ENCODE measurements at places on chromosomes 11 and 22.
A peak's percentile ranks its signal among the peaks of the same experiment; 100 is the strongest.

GRCh38 chr11:124460459-124460858 lies 15.0 kb upstream of the OR8B8 start:
- no peak for DNase-seq

- no peak for DNase-seq
Measured at GRCh38 chr11:73334384-73335203, 26.5 kb downstream of the ARHGEF17 start.

GRCh38 chr11:104570078-104570701 lies 328.1 kb downstream of the CASP12 start:
- DNase-seq: no peak

- DNase-seq: no peak
Measured at GRCh38 chr22:41676134-41676533, 12.5 kb downstream of the SNU13 start.

DNA sequence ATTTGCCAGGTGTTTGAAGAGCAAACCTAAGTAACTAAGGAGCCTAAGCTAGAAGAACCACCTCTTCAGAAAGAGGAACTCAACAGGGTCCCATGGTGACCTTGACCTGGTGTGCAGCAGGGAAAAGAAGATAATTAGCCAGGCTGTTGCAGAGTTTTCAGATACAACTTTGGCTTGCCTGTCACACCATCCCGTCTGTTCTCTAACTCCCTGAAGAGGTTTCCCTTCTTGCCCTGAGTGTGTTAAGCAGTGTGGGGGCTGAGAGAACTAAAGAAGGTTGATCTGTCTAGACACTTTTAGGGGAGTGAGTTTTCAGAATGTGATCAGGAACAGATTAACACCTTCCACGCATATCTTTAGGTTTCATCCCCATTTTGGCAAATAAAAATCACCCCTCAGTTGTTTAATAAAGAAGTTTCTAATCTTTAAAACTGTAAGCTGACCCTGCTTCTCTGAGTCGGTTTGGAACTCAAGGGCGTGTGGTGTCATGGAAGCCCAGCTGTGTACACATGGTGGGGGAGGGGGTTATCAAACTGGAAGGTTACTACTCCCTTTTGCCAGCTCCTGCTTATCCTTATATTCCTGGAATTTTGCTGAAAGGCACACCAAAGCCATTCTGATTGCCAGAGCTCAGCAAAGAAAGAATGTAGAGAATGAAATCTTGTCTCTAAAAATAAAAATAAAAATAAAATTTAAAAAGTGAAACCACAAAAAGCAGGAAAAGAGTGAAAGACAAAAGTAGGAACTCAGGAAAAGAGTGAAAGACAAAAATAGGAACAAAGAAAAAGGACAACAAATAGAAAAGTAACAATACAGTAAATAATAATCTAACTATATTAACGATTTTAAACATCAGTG lies 70.2 kb downstream of the DBX1 start:
- DNase-seq: no peak

GRCh38 chr11:12845739-12846358 lies 163.3 kb upstream of the RASSF10 start:
- no peak for DNase-seq

DNA sequence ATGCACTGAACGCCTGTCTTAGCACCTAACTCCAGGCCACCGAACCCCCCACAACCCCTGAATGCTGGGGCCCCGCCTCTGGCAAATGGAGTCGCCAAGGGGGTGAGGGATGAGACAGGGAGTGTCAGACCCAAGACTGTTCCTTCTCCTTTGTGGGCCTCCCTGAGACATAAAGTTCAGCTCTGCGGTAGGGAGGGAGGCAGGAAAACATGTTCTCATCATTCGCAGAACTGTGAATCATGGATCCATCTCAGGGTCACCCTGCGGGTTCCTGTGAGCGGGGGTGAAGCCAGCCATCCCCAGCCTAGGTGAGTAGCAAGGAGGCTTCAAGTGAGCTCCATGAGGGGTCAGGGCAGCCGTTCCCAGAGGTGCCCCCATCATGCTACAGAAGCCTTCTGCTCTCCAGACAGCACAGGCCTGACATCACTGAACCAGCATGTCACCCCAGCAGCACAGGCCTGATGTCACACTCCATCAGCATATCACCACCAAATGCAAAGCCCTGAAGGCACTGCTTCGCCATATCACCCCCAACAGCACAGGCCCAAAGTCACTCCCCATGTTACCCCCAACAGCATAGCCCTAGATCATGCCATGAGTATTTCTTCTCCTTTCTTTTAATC lies 27.2 kb downstream of the TMPRSS6 start:
- no peak for DNase-seq

DNA sequence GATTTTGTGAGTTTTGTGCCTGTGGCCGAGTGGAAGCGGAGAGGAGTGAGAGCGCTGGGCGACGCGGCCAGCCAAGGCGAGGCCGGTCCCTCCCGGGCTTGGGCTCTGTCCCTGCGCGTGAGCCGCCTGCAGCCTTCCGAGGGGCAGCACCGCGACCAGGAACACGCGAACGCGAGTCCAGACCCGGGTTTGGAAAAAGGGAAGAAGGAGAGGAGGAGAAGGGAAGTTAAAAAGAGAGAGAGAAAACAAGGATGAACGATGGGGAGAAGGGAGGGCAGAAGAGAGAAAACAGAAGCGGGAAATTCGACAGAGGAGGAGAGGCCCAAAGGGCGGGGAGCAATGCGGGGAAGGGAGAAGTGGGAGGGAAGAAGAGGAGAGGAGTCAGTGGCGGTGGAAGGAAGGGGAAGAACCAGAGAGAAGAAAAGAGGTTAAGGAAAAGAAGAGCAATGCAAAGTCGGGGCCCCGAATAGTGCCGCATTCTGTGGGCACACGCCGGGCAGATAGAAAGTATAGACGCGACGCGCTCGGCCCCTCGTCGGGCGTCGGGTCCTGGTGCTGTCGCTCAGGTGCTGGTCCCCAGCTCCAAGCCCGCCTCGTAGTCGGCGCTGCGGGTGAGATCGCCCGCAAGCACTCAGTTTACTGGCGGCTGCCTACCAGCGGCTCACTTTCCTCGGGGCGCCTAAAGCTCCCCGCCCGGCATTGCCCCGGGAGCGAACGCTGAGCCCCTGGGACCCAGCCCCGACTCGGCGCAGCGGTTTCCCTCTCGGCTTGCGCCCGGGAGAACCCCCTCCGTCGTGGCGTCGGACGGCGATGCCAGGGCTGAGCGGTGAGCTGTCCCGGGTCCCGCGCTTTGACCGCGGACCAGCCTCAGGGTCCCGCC lies 2.8 kb upstream of the BARX2 start:
- DNase-seq: no peak

DNA sequence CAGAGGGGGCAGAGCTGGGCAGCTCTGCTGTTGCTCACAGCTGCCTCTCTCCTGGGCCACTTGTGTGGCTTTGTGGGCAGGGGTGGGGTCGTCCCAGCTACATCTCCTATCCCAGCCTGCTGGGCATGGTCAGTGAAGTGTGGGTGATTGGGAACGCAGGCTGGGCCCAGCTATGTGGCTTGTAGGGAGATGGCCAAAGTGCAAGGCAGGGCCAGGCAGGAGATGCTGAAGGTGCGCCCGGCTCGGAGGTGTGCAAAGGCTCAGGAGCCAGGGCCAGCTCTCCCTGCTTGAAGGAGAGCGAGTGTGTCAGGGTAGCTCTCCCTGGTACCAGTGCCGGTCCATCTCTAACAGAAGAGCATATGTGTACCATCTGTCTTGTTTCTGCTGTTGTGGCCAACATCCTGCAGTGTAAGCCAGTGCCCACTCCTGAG lies 8.4 kb upstream of the RANBP1 start:
- no peak for DNase-seq

GRCh38 chr22:44592824-44593148 lies 94.8 kb upstream of the RTL6 start:
- no peak for DNase-seq

GRCh38 chr11:76919887-76920746 lies 59.4 kb downstream of the ACER3 start:
- DNase-seq: peak; percentile 9

GRCh38 chr11:27464289-27464696 lies 8.3 kb downstream of the LGR4 start:
- no peak for DNase-seq

- DNase-seq: no peak
Measured at GRCh38 chr11:79312617-79313529, 128.0 kb downstream of the TENM4 start.

DNA sequence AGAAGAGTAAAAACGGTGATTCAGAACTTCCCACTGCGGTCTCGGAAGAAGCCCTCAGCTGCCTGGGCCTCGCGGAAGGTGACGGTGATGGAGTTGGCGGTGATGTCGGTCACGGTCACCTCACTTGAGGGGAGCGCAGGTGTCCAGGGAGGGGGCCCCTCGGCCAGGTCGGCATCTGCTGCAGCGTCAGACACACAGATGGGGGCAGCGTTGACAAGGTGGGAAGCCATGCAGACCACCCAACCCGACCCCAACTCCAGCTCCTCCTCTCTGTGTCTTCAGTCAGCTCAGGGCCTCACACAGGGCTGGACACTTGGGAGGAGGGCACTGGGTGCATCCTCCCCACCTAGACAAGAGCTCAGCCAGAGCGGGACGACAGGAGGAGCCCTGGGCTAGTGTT lies 18.6 kb downstream of the CBX7 start:
- no peak for DNase-seq

- no peak for DNase-seq
Measured at GRCh38 chr11:116387641-116388040, 385.1 kb downstream of the BUD13 start.

DNA sequence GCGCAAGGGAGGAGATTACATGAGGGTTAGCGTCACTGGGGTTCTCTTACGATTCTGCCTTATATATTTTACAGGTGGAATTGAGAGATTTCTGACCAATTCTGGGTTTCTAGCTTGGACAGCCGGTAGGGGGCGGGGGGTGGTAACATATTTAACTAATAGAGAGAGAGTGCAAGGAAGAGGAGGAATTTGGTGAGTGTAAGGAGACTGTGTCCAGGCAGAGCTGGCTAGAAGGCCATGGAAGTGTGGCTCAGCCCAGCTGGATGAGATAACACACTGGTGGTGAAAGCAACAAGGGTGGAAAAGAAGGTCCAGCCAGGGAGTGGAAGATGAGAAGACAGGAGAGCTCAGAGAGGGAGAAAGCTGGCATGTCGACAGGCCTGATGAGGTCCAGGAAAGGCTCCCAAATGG lies 56.5 kb downstream of the ST3GAL4 start:
- DNase-seq: no peak

DNA sequence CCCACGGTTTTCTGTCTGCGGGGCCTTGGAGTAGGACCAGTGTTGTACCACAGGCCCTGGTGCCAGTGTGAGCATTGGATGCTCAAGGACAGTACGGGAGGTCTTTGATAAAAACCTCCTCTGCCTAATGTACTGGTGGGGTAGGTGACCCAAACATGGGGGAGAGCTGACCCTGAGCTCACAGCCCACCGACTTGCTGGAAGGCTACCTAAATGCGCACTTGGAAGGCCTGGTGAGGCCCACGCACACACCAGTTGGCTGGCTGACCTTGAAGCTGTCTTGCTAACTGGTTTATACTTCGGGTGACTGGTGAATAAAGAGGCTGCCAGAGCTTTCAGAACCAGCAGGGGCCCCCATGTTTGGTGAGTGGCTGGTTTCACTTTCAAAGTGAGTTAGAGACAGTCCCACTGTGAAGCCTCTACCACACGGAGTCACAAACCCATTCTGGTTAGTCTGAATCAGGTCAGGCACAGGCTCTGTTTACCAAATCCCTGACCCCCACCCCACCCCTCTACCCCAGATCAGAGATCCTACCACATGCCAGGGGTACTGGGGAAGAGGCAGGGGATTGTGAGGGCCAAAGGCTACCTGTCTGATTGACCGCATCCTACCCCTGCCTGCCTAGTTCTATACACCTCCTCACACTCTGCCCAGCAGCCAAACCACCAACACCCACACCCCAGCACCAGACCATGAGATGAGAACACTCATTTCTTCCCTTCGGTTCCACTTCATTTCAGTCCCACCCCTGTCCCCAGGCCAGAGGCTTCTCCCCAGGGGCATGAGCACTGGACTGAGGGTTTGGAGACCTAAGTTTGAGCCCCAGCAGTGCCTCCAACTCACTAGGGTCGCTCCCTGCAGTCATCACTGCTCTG lies 12.7 kb upstream of the IL2RB start:
- DNase-seq: no peak

DNA sequence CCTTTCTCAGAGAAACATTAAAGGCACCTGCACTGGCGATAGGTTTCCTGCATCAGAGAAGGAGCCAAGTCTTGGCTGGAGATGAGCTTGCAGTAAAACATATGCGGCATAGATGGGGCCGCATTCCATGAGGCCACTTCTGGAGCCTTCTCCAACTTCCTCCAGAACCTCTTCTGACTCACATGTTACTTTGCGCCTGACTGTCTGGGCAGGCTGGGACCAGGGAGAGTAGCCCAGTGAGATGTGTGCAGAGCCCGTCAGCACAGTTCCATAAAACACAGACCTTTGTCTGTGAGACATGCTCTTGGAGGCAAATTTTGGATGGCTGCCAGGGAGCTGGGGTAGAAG lies 55.4 kb upstream of the BID start:
- no peak for DNase-seq

DNA sequence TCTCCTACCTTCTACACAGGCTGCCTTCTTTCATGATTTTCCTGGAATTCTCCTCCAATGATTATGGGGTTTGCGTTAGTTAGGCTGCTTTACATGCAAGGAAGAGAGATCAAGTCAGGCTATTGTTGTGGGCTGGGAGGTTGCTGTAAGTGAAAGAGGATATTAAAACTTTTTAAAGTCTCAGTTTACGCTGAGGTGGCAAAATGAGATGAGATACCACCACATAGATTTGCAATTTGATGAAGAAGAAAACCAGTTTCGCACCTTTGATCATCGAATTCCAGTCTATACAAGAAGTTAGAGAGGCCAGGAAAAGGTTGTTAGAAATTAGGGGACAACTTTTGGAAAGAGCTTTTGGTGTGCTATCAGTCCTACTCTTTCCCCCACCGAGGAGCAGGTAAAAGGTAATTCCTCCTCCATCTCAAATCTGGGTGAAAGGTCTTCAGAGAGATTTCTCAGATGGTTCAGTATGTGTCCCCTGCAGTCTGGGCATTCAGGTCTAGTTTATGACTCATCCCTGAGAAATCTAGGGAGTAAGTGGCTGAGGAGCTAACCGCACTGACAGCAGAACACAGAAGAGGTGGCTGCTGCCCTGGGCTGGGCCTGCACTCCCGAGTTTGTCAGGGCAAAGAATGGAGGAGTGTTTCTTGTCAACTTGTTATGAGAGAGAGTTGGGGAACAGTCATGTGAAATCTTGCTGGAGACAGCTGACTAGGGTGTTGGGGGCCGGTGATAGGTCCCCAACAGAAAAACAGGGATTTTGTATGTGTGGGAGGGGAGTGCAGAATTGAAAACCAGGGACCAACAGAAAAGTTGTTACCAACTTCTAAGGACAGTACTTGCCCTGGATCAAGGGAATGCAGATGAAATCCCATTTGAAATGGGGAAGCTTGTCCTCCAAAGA lies 34.7 kb downstream of the CCDC83 start:
- no peak for DNase-seq

DNA sequence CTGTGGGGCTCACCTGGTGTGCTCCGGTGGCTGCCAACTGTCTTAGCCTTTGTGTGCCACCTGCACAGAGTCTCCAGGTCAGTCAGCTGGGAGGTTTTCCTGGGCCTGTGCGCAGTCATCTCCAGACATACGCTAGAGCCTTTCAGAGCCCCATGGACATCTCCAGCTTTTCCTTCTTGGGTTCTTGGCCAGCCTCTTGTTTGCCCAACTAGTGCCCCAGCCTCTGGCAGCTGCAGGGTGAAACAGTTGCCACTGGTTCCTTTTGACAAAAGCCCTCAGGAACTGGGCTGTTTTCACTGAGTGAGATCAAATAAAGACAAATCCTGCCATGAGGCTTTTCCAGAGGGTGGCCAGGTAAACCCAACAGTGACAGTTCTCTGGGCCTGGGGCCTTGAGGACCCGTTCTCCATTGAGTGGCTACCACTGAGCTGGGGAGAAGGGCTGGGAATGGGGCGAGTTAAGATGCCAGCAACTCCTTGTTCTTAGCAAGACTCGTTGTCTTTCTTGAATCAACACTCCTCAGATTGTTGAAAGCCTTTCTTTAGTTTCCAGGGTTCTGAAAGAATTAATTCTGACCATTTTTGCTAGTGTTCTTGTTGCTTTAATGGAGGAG lies 16.7 kb upstream of the RANBP1 start:
- DNase-seq: no peak

Measured in stimulated activated CD4-positive, alpha-beta T cell treated with anti-CD3 and anti-CD28 coated beads, Interleukin-1b, Interleukin-23, amount 100 ng/mL, for 1 hour (primary cell).